ENCODE measurements at places on chromosomes 7 and 10. TPM values are rescaled to one million over a fixed set of nuclear protein-coding genes. Genes with fewer than 3 reads are reported as not detected.
A peak's percentile ranks its signal among the peaks of the same experiment; 100 is the strongest.

Gene FXYD4
- total RNA-seq, result not detected

Gene STRIP2
- 10.9 TPM for total RNA-seq

Gene TRIM50
- not detected for total RNA-seq

Gene COBL
- total RNA-seq, result 0.26 TPM

Gene GALNT17
- total RNA-seq, result under 0.01 TPM

DNA sequence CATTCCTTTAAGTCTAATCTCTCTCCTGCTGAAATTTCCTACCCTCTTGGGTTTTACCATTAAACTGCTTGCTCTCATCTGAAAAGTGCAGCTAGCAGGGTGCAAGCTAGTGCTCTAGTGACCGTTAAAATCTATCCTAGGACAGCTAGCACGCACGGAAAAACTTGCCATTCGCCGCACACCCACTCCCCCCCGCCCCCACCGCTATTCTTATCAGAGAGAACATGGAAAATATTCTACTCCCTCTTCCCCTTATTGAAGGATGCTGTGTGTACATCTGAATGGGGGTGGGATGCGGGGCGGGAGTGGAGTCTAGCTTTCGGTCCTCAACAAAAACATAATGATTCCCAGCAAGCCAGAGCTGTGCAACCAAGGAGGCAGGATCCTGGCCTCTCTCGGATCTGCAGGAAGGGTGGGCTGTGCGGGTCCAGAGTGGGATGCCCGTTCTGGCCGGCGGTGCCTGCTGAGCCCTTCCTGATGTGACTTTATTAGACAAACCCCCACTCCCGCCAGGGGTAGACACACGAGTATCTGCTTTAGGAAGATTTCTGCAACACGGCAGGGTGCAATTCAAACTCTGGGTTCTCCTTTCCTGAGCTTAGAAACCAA lies 1.1 kb upstream of the ADRA2A start:
- H3K36me3 ChIP-seq, result no peaks in the 10 kb centered on the region
- no peak overlapping the region for H3K27ac ChIP-seq
- H3K27me3 ChIP-seq, result peaks cover 37% of the 10 kb centered on the region

DNA sequence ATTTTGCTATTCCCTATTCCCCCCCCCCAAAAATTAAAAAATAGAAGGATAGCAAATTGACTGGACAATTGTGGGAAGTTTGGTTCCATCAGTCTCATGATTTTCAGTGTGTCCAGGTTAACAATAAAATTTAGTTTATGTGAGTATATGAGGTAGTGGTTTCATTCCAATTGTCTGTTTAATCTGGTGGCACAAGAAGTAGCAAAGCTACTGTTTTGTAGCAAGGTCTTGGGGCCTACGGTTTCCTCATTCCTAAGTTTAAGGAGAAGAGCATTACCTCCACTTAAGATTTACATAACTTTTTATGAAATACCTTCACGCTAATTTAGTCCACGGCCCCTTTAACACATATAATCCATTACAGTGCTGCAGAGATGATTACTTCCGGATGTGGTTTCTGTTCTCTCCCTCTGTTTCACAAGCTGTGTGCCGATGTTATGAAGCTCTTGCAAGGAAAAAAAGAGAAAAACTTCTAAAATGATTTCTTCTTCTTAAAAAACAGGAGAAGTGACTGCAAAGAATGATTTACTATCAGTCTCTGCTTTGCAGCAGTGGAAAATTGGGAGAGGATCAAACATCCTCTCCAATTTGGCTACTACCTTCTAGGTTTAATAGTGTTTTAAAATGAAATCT lies 32.7 kb upstream of the NPVF start:
- no peaks in the 10 kb centered on the region for H3K4me1 ChIP-seq
- no peaks in the 10 kb centered on the region for H3K27me3 ChIP-seq
- peak; percentile 56 for DNase-seq
- no peak overlapping the region for H3K27ac ChIP-seq
- H3K36me3 ChIP-seq, result no peaks in the 10 kb centered on the region
- H3K4me3 ChIP-seq, result peak overlapping the region; percentile 21

- peaks cover 2% of the 10 kb centered on the region for H3K4me1 ChIP-seq
- no peaks in the 10 kb centered on the region for H3K36me3 ChIP-seq
- no peaks in the 10 kb centered on the region for H3K27me3 ChIP-seq
- no peak overlapping the region for H3K4me3 ChIP-seq
- H3K27ac ChIP-seq, result no peak overlapping the region
Measured at GRCh38 chr10:77456414-77456813, 181.2 kb downstream of the KCNMA1 start.

DNA sequence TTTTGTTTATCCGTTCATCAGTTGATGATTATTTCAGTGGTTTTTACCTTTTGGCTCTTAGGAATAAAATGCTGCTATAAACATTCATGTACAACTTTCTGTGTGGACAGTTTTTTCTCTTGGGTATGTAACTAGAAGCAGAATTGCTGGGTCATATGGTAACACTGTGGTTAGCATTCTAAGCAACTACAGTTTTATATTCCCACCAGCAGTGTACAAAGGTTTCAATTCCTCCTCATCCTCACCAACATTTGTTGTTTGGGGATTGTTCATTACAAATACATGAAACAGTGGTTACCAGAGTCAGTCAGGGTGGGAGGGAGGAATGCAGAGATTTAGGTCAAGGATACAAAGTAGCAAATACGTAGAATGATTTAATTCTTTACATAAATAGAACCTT lies 97.0 kb downstream of the NPSR1 start:
- DNase-seq, result no peak
- H3K4me3 ChIP-seq, result no peak overlapping the region
- no peaks in the 10 kb centered on the region for H3K4me1 ChIP-seq
- no peaks in the 10 kb centered on the region for H3K36me3 ChIP-seq
- H3K27me3 ChIP-seq, result no peaks in the 10 kb centered on the region

DNA sequence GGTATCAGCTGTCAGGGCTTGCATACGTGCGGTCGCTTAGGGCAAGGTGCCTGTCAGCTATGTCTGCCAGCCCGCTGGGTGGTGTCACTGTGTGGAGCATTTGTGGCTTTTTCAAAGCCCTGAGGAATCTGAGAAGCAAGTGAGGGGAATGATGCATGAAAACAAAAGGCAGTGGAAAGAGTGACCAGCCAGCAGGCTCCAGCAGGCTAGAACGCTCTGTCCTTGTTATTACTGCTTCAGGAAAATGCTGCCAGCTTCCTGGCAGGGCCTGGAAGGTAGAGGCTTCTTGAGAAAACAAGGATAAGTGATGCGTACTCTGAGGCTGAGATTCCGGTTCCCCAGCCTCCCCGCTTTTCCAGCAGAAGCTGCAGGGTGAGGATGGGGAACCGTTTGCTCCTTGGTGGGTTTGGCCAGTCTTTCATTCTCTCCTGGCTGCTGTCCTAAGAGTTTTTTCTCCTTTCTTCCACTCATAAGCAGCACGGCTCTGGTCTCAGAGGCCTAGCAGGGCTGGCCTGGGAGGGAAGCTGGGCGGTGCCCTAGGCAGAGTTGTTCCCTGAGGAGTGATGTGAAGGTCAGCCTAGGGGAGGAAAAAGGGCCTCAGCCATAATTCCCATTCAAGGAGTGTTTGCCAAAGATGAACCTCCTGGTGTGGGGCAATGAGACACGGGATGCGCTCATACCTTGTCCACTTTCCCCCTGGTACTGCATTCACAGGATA lies 42.8 kb upstream of the MKLN1 start:
- no peaks in the 10 kb centered on the region for H3K36me3 ChIP-seq
- H3K4me1 ChIP-seq, result no peaks in the 10 kb centered on the region
- no peak for DNase-seq
- no peaks in the 10 kb centered on the region for H3K27me3 ChIP-seq
- no peak overlapping the region for H3K4me3 ChIP-seq

DNA sequence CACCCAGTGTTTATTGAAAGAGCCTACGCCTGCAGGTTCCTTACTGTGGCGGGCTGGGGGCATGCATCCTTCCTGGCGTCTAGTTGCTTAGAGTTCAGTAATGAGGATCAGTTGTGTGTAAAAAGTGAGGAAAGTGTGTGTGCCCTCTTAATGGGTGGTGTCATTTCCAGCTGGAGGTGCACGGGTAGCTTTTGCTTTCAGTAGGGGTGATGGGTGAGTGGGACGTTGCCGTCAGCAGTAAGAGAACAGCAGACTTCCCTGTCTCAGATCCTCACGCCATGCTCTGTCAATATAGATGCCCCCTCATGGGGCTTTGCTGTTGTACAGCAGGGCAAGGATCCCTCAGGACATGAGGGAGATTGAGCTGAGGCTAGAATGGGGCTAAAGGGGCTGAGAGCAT lies 352.6 kb upstream of the GALNT17 start:
- no peak overlapping the region for H3K27ac ChIP-seq
- no peak for DNase-seq
- peaks cover 2% of the 10 kb centered on the region for H3K36me3 ChIP-seq
- no peaks in the 10 kb centered on the region for H3K27me3 ChIP-seq
- H3K4me1 ChIP-seq, result no peaks in the 10 kb centered on the region

DNA sequence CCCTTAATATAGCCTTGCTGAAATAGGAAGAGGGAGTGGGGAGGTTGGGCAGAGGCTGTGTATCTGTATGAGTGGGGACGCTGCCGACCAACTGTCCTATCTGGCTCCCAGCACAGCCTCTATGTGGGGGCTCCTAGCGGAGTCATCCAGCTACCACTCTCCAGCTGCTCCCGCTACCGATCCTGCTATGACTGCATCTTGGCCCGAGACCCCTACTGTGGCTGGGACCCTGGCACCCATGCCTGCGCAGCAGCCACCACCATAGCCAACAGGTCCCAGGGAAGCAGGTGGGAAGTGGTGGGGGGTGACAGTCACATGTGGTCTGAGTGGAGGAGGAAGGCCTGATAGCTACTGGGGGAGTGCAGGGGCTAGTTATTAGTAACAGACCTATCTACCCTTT lies 6.6 kb downstream of the MRPL43 start:
- no peak for DNase-seq
- H3K27ac ChIP-seq, result no peak overlapping the region
- H3K4me1 ChIP-seq, result no peaks in the 10 kb centered on the region
- no peaks in the 10 kb centered on the region for H3K27me3 ChIP-seq
- no peak overlapping the region for H3K4me3 ChIP-seq

All from fibroblast of lung (primary cell).